Calu3 (cell line): ENCODE measurements at places on chromosomes 5 and 9. TPM values are rescaled to one million over a fixed set of nuclear protein-coding genes. Genes with fewer than 3 reads are reported as not detected.

The AQP3 gene
- total RNA-seq: 4.6 and 10.4 TPM in 2 replicates

The ZNF354B gene
- 17.3 and 19.2 TPM in 2 replicates for total RNA-seq

The BRINP1 gene
- total RNA-seq: not detected in 2 replicates

The CYLC2 gene
- not detected in 2 replicates for total RNA-seq
